ENCODE measurements at places on chromosomes 1 and 21.

GRCh38 chr21:36791180-36791579, 92.3 kb downstream of the SIM2 start:
- no peak for DNase-seq

- DNase-seq: peak; percentile 97
Observed at GRCh38 chr1:94258873-94259331, 21.5 kb upstream of the ARHGAP29 start.

DNA sequence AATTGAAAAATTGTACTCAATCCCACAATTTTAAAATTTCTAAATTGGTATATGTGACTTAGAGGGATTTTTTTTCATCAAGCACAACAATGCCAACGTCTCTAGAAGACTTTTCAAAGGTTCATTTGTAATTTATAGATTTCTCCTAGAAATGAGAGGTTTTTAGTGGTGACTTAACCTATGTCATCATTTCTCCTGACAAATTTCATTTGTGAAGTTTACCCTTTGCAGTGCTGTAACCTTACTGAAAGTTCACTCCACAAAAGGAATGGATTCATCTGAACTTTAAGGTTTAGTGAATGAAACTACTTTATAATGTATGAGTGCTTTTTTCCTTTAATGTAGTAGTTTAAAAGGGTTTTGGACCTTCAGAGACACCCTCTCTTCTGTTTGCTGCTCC, 16.1 kb downstream of the RBM15 start:
- no peak for DNase-seq

DNA sequence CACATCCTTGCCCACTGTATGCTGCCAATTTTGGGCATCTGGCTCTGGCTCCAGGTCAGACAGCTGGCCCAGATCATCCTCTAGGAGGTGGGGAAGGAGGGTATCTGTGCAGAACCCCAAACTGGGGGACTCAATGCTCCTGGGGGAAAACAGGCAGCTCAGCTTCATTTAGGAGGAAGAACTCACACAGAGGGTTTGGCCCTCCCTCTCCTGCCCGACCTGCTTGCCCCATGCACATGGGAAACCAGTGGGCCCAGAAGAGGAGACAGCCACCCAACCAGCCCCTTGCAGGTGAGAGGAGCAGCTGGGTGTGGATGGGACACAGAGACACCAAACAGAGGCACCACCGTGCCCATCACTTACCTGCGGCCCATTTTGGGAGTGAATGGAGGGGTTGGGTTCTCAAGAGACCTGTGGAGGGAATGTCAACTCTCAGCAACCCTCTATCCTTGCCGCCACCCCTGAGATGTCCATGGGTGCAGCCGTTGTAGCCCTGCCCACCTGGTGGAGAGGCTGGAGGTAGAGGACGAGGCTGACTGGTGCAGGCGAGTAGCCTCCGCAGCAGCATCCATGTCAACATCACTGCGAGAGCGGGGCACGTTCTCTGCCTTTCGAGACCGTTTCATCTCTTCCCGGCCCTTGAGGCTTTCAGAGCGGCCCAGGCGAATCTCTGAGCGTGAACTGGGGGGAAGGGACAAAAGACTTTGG, 27.5 kb downstream of the LRRC71 start:
- DNase-seq: no peak

DNA sequence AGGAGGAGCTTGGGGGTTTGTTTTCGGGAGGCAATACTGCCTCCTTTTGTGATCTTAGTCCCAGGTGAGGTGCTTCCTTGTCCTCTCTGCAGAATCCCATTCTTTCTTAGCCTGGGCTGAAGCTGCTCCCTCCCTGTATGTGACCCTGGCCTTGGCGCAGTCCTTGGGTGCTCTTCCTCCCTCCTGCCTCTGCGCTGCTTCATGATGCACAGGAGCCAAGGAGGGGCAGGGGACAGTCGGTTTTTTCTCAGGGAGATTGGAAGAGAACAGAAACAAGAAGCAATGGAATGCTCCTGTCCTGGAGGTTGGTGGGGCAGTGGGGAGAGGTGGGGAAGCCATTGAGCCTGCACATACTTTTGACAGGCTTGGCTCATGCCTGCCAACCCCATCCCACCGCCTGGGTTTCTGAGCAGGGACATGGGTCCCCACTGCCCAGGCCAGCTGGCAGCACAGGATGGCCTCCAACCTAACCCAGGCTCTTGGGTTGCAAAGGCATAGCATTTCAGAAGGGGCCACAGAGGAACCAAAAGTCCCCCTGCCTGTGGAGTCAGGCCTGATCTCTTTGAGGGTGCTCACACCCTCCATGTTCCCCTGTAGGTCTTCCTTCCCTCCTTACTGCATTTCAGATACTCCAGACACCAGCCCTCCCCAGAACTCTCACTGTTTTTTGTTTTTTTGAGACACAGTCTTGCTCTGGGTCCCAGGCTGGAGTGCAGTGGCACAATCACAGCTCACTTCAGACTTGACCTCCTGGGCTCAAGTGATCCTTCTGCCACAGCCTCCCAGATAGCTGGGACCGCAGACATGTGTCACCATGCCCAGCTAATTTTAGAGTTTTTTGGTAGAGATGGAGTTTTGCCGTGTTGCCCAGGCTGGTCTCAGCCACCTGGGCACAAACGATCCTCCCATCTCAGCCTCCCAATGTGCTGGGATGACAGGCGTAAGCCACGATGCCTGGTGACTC, 16.1 kb downstream of the IL6R start:
- no peak for DNase-seq

- no peak for DNase-seq
Observed at GRCh38 chr1:82453511-82454185, 652.9 kb downstream of the ADGRL2 start.

- DNase-seq: no peak
Observed at GRCh38 chr1:41661428-41662060, 177.1 kb upstream of the EDN2 start.

DNA sequence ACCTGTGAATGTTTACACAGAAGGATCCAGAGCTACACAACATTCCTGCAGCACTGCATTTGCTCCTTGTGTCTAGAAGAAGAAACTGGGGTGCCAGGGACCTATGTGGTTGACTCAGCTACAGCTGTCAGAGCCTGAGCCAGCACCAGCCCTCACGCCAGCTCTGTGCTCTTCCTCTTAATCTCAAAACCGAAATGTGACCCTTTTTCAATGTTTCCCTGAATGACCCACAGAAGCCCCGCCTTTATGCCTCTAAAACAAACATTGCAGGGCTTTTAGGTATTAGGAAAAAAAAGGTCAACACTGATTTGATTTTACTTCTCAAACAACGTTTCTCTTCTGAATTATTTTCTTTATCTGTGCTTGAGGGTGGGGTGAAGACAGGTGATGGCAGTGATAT, 260.5 kb downstream of the DYRK1A start:
- DNase-seq: no peak
